ENCODE measurements at places on chromosomes 16 and 17.

- DNase-seq = no peak
Measured at GRCh38 chr16:14369734-14370598, 260.1 kb downstream of the PARN start.

DNA sequence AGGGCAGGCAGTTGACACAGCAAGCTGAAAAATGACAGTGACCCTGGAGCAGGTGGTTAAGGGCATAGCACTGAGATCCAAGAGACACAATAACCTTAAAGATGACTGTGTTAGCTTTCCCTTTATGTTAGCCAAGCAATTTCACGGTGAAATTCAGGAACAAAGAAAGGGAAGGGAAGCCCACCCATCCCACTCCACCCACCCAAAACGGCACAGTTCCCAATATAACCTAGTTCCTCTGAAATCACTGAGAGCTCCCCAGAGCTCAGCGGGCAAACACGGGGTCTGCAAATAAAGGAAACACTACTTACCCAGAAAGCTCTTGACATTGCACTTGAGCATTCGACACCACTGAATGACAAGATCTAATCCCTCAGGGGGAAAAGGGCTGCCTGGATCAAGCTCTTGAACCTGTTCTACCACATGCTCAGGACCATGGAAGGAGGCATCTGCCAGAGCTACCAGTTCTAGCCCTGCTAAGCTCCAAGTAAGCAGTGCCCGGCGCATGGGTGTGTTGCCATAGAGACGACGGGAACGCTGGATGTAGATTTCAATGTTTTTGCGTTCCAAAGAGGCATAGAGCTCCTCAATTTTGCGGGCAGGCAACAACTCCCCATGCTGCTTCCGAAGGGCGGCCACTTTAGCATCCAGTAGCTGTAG, 10.6 kb downstream of the BLTP2 start:
- DNase-seq = no peak

GRCh38 chr16:86888231-86889053, 310.1 kb downstream of the FOXL1 start:
- no peak for DNase-seq

DNA sequence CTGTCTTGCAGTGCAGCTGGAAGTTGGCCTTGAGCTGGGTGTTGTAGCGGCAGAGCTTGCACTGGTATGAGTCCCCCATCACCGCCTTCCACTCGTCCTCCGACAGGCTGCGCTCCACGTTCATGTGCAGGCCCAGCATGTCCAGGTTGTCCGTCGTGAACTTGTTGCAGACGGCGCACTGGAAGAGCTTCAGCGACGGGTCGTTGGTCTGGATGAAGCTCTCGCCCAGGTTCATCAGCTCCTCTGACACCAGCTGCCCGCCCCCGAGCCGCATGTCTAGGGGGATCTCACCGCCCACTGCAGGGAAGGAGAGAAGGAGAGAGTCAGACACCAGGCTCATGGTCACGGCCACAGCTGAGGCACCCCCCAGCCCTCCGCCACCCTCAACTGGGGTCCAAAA, 97.3 kb downstream of the ZFHX3 start:
- DNase-seq = no peak

DNA sequence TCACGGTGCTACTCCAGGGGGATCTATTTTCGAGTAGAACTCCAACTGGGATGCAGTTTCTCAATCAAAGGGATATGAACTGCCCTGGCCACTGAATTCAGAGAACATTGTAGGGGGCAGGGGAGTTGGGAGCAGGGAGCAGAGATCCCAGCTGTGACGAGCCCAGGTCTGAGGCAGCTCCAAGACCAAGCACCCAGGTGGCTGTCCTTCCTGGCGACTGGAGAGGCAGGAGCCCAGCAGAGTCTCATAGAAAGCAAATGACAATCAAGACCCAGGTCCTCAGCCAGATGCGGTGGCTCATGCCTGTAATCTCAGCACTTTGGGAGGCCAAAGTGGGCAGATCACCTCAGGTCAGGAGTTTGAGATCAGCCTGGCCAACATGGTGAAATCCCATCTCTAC, 60.1 kb downstream of the TK2 start:
- DNase-seq = no peak

- no peak for DNase-seq
Measured at GRCh38 chr17:78946631-78947030, 21.4 kb upstream of the TIMP2 start.

DNA sequence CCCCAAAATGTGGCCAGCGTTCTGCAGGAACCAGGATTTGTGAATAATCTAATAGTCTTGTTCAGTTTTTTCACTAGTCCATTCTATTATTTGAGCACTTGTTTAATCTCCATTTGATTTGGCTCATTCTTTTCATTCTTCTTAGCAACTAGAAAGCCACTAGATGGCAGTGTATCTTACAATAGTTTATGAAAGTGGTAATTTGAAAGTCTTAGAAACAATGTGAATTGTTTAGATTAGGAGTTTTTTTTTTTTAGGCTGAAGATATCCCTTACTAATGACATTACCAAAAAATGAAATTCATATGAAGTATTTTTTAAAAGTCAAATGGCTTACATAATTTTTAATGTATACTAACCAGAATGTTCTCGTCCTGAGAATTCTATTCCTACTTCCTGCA, 6.7 kb downstream of the ERI2 start:
- no peak for DNase-seq

- peak; percentile 22 for DNase-seq
Measured at GRCh38 chr17:78324391-78325075, 35.3 kb downstream of the SOCS3 start.

GRCh38 chr16:47503936-47504335, 42.8 kb downstream of the PHKB start:
- no peak for DNase-seq

- DNase-seq = no peak
Measured at GRCh38 chr16:82833378-82833993, 206.7 kb downstream of the CDH13 start.

- DNase-seq = no peak
Measured at GRCh38 chr17:77540975-77541374, 400.2 kb downstream of the SEC14L1 start.
